Dermis blood vessel endothelial cell (primary cell): ENCODE measurements at places on chromosomes 4 and X.

DNA sequence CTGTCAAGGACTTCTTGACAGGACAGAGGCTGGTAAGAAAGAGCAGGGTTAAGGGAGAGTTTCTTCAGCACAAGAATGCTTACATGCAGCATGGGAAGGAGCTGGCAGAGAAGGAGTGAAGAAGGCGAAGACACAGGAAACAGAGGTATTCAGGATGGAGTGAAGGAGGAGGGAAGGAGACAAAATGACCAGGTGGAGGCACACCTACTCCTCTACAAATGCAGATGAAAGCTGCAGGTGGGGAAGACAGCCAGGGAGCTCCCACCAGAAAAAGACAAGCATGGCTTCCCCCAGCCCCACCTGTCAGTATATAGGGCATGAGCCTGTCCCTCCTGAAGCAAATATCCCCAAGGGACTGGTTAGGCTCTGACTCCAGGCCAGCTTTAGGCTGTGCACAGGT, 29.6 kb upstream of the NKRF start:
- DNase-seq: no peak

GRCh38 chr4:42362591-42362990, 34.7 kb upstream of the SHISA3 start:
- no peak for DNase-seq

DNA sequence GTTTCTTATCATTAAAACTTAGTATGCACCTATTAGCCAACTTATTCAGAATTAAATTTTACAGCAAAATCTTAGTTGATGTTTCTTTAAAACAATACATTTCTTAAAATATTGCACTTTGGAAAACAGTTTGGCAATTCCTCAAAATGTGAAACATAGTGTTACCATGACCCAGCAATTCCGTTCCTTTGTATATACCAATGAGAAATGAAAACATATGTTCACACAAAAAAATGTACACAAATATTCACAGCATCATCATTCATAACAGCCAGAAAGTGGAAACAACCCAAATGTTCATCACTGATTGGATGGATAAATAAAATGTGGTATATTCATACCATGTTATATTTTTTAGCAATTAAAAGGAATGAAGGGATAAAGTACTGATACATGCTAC, 50.2 kb downstream of the WDR44 start:
- DNase-seq: no peak

DNA sequence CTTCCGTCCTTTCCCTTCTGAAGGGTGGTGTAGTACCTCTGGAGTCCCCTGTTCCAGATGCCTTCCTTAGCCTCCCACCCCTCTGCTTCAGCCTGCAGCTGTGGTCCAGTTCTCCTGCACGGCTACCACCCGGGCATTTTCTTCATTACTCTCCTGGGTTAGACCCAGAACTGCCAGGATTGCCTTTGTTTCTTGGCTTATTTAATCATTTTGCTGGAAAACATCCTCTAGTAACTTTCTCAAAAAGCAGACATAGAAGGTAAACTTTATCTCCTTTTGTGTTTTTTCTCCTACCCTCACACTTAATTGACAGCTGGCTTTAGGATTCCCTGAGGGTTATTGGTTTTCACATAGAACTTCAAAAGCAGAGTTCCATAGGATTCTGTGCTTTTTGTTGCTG, 20.2 kb downstream of the ANAPC4 start:
- DNase-seq: no peak

- no peak for DNase-seq
These were observed 9.5 kb upstream of the C4orf51 start for GRCh38 chr4:145670422-145670821.

DNA sequence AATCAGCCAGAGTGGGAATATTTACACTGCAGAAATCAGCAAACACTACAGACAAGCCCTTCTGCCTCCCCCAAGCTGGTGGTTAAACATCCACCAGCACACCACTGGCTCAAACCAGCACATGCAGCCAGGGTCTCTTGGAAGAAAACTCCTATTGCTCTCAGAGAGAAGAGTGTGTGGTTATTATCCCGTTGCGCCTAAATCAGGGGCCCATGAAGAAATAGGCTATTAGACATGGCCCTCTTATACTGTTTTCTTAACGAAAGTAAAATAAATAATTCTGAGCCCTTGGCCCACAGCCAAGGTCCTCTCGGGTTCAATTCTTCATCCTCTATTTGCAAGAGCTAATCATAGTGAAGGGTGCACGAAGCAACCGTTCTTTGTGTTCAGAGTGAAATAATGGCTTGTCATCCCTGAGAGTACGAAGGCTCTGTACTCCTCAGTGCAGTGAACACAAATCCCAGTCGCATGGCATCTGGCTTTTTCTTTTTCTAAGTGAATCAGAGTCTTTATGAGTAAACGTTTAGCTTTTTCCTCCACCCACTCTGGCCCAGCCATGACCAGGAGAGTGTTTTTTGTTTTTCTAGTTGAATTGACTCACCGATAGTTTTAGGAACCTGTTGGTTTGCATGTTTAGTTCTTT, 33.4 kb upstream of the RBM47 start:
- peak; percentile 9 for DNase-seq

DNA sequence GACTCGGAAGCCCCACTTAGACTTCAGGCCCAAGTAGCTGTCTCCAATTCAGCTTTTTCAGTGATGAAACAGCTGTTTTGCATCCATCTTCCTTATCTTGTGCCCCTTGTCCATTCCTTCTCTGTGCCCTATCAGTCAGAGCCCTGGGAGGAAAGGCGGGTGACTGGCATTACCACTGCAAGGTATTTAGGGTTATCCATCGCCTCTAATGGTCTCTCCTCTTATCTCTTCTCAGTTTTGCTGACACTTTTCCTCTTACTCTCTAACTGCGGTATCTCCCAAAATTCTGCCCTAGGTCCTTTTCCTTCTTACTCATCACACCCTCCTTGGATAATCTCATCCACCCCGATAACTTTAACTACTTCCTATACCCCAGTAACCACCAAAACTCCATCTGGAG, 13.7 kb downstream of the GAB3 start:
- DNase-seq: no peak

DNA sequence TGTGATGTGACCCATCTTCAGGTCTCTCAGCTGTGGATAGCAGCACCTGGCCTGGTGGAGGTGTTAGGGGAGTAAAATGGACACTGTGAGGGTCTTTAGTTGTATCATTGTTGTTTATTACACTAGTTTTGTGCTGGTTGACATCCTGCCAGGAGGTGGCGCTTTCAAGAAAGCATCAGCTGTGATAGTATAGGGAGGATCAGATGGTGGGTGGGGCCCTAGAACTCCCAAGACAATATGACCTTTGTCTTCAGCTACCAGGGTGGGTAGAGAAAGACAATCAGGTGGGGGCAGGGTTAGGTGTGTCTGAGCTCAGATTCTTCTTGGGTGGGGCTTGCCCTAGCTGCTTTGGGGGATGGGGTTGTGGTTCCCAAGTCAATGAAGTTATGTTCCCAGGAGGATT, 162.8 kb downstream of the PPP1R2C start:
- DNase-seq: no peak

- no peak for DNase-seq
These were observed 369.8 kb upstream of the LCORL start for GRCh38 chr4:18391354-18391728.

- no peak for DNase-seq
These were observed 43.2 kb upstream of the SFRP2 start for GRCh38 chr4:153832054-153832453.

DNA sequence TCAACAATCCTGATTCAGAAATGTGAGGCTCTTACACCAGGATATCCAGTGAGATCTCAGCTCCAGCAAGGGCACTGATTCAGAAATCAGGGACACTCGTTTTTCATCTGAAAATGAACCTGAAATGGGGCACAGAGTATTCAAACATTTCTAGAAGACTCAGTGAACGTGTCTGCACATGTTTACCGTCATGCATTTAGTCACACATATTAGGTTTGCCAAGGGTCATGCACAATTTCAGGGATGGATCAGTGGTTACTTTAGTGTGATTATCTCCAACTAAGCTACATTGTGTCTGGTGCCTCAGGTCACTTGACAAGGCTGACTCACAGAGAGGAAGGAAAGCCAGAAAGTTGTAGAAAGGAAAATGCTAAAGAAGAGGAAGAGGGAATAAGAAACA, 33.6 kb upstream of the SPANXN2 start:
- DNase-seq: no peak

GRCh38 chr4:112120021-112120420, 25.2 kb upstream of the FAM241A start:
- peak; percentile 50 for DNase-seq

- DNase-seq: no peak
These were observed 1.4 kb upstream of the DOK7 start for GRCh38 chr4:3461515-3462291.

- peak; percentile 64 for DNase-seq
These were observed at the start of gene ZC4H2 for GRCh38 chrX:64975989-64976672. TSS of gene ZC4H2 (minus strand) at chrX:64976450. CDS start at chrX:64976377, 73 bp downstream.

- DNase-seq: peak; percentile 73
These were observed 70.7 kb downstream of the RTL5 start for GRCh38 chrX:72060921-72061490.

DNA sequence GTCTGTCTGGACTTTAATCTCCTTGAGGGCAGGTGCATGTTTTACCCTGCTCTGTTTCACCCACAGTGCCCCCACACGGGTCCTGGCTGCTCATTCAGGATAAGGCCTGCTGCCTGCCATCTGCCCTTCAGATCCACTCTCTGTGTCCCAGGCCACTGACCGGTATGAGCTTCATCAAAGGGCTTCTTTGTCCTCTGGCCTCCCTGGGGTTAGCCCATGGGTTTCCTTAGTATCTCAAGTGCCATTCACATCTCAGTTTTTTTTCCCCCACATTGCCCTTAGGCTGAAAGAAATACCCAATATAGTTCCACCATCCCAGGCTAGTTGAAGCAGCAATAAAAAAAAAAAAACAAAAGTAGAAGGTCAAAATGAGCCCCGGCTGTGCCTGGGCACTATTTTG, 9.3 kb downstream of the CD99L2 start:
- DNase-seq: no peak
